ENCODE measurements at places on chromosomes 3 and 15. TPM values are rescaled to one million over a fixed set of nuclear protein-coding genes. Genes with fewer than 3 reads are reported as not detected.
A peak's percentile ranks its signal among the peaks of the same experiment; 100 is the strongest.

The C3orf20 gene
- not detected for total RNA-seq

DNA sequence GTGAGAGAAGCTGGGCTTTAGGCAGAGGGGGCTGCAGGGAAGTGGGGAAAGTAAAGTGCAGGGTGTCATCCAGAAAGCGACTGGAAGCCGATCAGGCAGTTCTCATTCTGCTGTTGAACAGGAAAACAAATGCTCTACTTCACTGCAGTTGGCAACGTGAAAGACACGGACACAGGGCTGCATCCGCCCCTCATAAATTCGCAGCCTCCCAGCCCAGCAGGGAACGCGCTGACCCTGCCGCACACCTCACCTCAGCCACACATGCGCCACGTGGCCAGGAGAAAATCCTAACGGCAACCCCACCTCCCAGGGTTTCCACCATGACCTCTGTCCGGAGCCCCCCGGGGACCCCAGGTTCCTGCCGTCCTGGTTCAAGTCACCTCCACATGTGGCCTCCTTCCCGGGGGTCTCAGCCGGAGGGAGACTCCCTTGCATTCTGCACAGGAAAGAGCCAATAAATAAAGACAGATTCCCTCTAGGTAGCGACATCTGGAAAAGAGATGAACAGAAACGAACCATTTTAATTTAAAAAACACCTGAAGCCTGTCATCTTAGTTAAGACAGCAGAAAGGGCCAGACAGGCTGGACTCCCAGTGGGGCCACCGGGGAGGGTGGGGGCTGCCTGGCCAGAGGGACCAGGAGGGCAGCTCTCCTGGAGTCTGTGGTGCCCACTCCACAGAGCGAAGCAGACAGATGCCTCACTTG is 118.7 kb downstream of the TMEM266 start:
- no peak for DNase-seq

The RBPMS2 gene
- total RNA-seq, result 0.59 TPM

GRCh38 chr3:10189557-10190354 is 25.0 kb downstream of the IRAK2 start:
- DNase-seq, result peak; percentile 38

The GOLGA8R gene
- total RNA-seq, result 8.3 TPM

The KLF13 gene
- total RNA-seq, result 30.8 TPM

DNA sequence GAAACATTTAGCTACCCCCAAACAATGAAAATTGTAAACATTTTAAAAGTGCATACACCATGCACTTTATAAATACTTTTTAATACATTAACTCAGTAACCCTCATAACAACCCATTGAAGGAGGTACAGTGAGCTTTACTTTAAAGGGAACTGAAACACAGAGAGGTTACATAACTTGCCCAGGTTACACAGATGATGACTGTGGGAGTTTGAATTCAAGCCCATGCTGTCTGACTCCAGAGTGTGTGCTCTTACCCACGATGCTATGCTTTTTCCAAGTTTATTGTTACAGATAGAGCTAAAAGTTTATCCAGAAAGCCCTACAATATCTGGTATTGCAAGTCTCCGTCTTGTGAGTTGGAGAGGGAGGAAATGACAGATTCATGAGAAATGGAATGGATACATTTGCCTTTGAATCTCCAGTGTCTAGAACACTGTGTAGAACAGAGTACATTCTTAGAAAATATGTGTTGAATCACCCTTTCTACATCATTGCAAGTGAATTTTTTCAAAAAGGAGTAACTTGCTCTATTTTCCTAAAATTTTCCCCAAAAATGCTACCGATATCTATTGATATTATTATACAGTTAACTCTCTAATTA is 428.3 kb downstream of the NAALADL2 start:
- no peak for DNase-seq

- DNase-seq, result no peak
Observed at GRCh38 chr3:14295801-14296200, 106.6 kb upstream of the SLC6A6 start.

Data from skin of body (tissue), 3 donors.